ENCODE measurements at places on chromosomes 4 and X.

GRCh38 chr4:56469489-56470210 is 2.2 kb downstream of the SRP72 start:
- no peak for DNase-seq

DNA sequence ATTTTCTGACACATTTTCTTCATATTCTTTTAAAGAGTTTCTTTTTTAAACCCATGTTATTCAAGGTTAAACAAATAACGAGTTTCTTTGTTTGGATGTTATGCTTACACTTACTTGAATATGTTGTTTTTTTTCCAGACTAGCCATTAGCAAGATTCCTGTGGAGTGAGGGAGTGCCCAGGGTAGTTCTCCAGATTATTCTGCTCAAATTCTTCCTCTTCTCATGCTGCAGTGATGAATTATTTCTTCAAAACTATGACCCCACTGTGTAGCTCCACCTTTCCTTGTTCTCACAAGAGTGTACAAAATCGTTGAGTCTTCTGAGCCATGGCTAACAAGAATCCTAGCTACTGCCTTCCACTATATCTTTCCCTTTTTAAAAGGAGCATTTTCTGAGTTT is 134.1 kb upstream of the ELOVL6 start:
- DNase-seq: no peak

- DNase-seq: no peak
Measured at GRCh38 chrX:105697984-105698781, 124.2 kb upstream of the NRK start.

GRCh38 chr4:20044502-20044911 is 207.2 kb upstream of the SLIT2 start:
- DNase-seq: no peak
